ENCODE measurements at places on chromosomes 11 and 22.

DNA sequence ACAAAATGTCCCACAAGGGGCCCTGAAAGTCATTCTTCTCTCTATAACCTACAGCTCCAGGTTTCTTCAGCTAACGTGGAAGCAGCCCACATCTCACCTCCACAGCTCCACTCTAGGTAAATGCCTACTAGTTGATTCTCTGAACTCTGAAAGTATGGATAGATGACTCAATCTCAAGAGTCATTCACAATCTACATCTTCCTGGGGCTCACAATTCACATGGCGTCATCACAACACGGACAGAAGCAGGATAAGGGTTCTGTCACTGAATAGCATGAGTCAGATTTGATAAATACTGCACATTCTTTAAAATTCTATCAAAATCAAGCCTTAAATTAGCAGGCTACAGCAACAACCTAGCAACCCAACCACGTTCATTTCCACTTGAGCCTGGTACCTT lies 96.3 kb downstream of the PLEKHA7 start:
- DNase-seq = no peak

DNA sequence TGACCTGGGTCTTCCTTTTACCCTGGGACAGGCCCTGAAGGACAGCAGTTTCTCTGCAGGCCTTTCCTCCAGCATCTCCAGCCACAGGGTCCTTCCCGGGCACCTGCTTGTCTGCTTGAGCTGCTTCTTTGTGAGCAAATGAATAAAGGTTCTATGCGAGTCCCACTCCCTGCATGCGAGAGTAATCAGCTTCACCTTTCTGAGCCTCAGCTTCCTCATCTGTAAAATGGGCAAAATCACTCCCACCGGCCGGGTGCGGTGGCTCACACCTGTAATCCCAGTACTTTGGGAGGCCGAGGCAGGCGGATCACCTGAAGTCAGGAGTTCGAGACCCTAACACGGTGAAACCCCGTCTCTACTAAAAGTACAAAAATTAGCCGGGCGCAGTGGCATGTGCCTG lies 31.1 kb downstream of the IFT27 start:
- no peak for DNase-seq

GRCh38 chr11:18088966-18089365 lies 16.9 kb downstream of the SAAL1 start:
- DNase-seq = no peak

DNA sequence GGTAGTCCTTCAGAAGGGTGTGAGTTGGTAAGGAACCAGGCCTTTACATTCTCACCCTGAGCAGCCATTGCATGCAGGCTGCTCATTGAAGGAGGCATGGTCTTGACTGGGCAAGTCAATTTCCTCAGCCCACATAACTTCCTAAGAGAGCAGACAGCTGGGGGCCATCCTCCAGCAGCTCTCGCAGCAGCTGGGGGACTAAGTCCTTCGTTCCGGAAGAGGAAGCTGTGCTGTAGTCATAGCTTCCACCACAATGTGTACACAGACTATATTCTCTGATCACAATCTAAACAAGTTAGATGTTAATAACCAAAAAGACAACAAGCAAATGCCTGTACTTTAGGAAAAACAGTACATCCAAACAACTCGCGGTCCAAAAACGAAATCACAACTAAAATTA lies 30.1 kb upstream of the MPPED1 start:
- no peak for DNase-seq
